NCI-H748 treated with DMSO at 0.1 percent for 48 hours (cell line): ENCODE measurements at places on chromosomes 2 and 18.

DNA sequence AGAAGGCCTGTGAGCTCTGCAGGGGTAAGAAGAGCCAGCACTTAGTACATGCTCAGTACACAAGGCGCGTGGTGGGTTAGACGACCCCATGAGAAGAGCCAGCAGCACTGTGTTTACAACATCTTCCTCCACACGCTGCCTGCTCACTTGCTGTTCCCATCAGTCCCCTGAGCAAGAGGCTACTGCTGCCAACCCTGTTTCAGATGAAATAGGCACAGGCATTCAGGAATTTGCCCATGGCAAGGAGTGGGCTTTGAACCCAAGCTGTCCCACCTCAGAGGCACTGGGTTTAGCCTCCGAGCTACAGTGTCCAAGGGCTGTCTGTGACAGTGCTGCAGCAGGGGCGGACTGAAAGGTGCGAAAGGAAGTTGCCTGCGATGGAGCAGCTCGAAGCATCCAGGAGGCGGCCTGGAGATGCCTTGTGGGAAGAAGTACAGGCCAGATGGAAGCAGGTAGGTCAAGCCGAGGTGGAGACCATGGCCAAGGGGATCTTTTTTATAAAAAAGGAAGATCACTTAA, 121.5 kb upstream of the PXDN start:
- DNase-seq, result no peak

GRCh38 chr2:15059870-15060512, 427.5 kb downstream of the LRATD1 start:
- peak; percentile 12 for DNase-seq

DNA sequence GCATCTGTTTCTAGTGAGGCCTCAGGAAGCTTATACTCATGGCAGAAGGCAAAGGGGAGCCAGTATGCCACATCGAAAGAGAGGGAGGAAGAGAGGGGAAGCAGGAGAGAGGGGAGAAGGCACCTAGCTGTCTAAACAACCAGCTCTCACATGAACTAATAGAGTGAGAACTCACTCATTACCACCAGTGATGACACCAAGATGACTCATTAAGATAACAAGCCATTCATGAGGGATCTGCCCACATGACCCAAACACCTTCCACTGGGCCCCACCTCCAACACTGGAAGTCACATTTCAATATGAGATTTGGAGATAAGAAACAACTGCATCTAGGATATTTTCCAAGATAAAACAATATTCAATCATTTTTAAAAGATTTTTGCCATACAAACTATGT, 753.9 kb upstream of the ZEB2 start:
- DNase-seq, result no peak

- DNase-seq, result no peak
These were observed 18.0 kb upstream of the ST3GAL5 start for GRCh38 chr2:85906748-85907147.

- DNase-seq, result no peak
These were observed 79.6 kb upstream of the SKOR2 start for GRCh38 chr18:47331026-47331425.

DNA sequence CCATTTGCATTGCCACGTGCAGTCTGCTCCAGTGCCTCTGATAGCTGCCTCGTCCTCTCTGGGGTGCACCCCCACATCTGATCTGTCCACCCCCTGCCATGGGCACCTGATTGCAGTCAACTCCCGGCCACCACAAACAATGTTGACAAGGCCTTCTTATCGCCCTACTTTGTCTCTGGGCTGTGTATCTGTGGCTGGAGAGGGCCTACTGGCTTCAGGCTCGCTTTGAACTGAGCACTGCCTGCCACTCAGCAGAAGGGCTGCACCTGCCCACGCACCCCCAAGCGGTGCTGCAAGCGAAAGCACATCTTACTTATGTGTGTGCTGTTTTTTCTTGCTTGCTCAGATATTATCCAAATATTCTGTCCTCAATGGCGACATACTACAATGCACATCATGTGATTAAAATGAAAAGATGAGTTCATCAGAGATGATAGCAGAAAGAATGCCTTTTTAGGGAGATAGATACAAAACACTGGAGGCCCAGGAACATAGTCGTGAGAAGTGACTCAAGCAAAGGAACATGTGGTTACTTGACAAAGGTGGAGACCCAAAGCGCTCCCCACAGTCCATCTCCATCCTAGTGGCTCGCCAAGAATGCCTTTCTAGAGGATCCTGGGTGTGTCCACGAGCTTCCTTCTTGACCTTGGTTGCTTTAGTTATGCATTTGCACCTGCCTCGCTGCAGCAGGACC, 28.8 kb downstream of the FBLN7 start:
- DNase-seq, result no peak

- no peak for DNase-seq
These were observed 314.7 kb downstream of the METTL4 start for GRCh38 chr18:2256577-2256976.

DNA sequence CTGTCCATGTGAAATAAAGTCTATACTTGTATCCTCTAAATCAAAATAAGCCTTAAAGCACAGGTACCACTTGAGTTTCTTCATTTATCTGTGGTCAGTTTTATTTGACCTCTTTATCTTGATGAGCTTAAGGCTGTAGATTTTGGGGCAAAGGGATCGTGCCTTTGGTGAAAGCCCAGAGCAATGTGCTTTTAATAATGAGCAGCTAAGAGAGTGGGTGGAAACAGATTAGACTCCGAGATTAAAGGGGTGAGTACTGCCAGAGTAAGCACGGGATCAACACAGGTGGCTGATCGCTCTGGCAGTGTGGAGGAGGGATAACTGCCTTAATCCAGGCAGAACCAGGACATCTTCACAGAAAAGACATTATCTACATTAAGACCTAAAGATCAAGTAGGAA, 280.4 kb downstream of the TDRD15 start:
- no peak for DNase-seq

GRCh38 chr18:48355276-48356115, 53.7 kb downstream of the ZBTB7C start:
- no peak for DNase-seq

- DNase-seq, result no peak
These were observed 54.5 kb downstream of the MFSD6 start for GRCh38 chr2:190462611-190463010.

DNA sequence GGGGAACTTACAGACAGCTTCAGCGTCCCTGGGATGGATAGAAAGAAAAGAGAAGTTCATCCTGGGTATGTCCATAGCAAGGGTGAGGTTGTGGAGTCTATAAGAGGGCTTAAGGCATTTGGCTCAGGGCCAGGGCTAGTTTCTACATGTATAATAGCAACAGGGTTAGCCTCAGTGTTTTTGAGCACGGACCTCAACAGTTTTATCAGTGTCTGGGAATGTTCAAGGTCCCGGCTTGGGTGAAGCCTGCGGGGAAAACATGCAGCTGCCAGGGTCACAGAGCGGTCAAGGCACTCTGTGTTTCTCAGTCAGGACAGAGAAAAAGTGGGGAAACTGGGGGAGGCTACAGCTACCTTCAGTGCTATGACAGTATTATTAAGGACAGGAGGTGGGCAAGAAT, 427.7 kb upstream of the HS6ST1 start:
- no peak for DNase-seq

DNA sequence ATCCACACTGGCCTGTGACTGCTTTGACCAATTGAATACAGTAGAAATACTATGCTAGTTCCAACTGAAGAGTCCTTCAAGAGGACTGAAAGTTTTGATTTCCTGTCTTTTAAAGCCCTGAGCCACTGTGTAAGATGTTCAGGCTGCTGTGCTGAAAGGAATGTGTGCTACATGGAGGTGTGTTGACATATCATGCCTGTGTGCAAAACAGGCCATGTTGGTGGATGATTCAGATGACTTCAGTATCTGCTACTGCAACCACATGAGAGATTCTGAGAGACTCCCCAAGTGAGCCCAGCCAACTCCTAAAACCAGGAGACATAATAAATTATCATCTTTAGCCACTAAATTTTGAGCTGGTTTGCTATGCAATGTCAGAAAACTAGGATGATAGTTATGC, 662.9 kb downstream of the ZEB2 start:
- DNase-seq, result no peak

- DNase-seq, result peak; percentile 58
These were observed 8.7 kb downstream of the OTOF start for GRCh38 chr2:26469092-26469710.

GRCh38 chr18:48868468-48869466, 82.0 kb downstream of the SMAD7 start:
- no peak for DNase-seq

GRCh38 chr2:35803126-35803525, 552.5 kb upstream of the CRIM1 start:
- no peak for DNase-seq

DNA sequence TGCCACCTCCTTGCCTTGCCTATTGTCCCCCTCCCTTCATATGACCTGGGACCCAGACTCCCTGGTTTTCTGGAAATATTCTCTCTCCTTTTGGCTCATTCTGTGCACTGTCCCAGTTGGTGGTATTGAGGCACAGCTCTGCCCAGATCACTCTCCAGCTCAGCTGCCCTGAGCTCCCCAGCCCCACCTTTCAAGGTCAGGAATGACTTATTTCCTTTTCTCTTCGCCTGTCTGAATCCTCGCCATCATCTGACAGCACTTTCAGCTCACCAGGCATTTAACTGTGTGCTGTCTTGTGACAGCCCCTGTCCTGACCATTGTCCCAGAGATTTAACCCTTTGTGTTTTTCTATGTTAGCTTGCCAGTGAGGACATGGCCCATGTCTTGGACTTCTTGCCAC, 133.0 kb downstream of the MSH2 start:
- DNase-seq, result no peak

DNA sequence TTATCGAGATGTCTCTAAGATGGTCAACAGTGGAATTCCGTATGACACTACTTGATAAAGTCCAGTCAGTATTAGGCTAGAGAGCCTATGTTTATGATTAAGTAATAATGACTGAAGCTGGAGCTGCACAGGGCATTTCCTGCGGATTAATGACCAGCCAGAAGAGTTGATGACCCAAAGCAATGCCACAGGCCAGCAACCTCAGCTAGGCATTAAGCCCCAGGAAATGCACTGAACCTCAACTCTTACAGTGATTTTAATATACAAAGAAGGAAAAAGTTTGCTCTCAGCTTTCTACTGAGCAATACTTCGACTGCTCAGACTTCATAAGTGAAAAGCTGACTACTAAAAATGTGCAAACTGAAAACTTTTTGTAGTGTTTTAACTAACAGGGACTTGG, 3.9 kb downstream of the KCTD1 start:
- DNase-seq, result no peak

- DNase-seq, result no peak
These were observed 302.1 kb downstream of the LPIN1 start for GRCh38 chr2:12048550-12048949.

DNA sequence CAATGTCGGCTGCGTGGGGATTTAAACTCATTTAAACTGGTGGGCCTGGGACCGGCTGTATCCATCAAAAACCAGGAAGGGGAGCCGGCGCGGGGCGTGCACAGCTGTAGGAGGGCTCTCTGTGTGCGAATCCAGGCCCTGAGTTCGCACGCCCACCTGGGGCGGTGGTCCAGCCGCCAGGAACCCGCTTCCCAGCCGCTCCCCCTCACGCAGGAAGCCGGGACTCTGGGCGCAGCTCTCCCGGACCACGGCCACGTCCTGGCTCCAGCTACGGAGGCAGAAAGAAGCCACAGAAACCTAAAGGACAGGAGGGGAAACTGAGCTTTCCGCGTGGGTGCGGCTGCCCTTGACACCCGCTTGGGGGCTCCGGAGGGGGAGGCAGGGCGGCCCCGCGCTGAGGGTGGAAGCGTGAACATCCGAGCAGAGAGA, 80.6 kb downstream of the GFPT1 start:
- DNase-seq, result no peak
